ENCODE measurements at places on chromosomes 2 and 18.

- no peak for DNase-seq
Measured at GRCh38 chr18:57648414-57648813, 26.8 kb upstream of the NARS1 start.

DNA sequence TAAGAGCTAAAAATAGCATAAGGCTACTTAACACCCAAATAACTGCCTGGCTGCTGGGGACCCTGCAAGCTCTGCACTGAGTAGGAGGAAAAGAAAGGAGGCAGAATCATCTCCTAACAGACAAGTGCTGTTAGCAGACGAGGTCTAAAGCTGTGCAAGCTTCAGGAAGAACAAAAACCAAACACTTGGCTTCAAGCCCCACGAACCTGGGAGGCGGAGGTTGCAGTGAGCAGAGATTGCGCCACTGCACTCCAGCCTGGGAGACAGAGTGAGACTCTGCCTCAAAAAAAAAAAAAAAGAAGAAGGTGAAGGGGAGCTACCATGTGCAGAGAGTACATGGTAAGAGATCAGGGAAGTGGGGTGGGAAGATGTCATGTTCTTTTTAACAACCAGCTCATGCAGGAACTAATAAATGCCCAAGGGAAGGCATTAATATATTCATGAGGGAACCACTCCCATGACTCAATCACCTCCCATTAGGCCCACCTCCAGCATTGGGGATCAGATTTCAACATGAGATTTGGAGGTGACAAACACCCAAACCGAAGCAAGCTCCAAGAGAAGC lies 28.8 kb upstream of the INO80C start:
- DNase-seq: no peak

DNA sequence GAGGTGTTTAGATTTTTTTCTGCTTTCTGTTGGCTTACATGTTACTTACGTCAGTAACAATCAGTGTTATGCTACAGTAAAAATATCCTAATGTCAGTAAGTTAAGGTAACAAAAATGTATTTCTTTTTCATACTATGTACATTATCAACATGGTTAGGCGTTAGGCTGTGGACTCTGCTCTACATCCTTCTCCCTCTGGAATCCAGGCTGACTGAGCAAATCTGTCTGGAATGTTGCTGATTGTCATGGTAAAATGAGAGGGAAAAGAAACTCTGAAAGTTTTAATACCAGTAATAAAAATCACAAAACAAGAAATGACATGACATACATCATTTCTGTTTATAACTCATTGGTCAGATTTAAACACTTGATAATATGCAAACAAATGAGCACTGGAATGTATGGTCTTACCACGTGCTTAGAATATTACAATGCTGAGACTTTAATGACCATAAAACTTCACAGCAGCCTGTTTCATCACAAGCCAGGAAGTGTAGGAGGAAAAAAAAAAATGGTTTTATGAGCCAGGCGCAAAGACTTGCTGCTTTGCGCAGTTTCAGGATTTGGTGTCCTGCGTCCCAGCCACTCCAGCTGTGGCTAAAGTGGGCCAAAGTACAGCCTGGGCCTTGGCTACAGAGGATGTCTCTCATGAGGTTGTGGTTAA lies 252.4 kb downstream of the FSIP2 start:
- no peak for DNase-seq

GRCh38 chr2:197498937-197499593 lies 575 bp downstream of the HSPD1 start:
- peak; percentile 38 for DNase-seq

- no peak for DNase-seq
Measured at GRCh38 chr2:97761192-97761591, 47.8 kb downstream of the ZAP70 start.

DNA sequence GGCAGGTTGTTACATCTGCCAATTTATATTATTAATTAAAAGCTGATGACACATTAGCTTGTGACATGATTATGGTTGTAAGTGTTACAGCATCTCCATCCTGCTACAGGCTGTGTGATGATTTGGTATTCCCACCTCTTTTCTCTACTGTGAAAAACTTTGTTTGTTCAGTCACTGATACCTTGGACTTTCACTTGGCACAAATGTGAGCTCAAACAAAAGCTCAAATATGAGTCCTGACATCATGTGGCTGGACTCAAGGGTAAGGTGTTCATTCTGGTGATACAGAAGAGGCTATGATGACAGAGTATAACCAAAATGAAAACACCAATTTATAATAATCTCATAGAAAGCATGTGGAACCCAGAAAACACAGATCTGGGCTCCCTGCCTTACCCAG lies 11.4 kb upstream of the IL36A start:
- DNase-seq: no peak

- DNase-seq: no peak
Measured at GRCh38 chr2:212998626-212999359, 152.6 kb downstream of the IKZF2 start.

GRCh38 chr2:119491776-119492525 lies 32.3 kb downstream of the SCTR start:
- DNase-seq: no peak

GRCh38 chr2:59177748-59178147 lies 936.6 kb upstream of the FANCL start:
- DNase-seq: no peak

- no peak for DNase-seq
Measured at GRCh38 chr2:62968168-62968567, 82.5 kb upstream of the OTX1 start.

GRCh38 chr18:26993568-26993967 lies 128.1 kb upstream of the AQP4 start:
- no peak for DNase-seq

DNA sequence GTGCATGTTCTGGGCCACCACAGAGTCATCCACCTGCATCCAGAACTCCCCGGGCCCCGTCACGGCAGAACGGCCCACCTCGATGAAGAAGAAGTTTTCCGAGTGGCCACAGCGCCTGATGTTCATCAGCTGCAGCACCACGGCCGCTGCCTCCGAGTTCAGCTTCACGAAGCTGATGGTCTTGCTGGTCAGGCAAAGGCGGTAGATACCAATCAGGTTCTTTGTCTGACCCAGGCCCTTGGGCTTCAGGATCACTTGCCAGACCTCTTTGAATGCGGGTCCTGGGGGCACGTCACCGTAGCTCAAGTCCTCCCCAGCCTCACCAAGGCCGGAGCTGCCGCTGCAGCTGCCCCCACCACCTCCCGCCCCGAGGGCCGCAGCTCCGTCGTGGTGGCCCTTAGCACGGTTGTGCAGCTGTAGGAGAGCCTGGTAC lies 1.6 kb downstream of the IRS1 start:
- no peak for DNase-seq

DNA sequence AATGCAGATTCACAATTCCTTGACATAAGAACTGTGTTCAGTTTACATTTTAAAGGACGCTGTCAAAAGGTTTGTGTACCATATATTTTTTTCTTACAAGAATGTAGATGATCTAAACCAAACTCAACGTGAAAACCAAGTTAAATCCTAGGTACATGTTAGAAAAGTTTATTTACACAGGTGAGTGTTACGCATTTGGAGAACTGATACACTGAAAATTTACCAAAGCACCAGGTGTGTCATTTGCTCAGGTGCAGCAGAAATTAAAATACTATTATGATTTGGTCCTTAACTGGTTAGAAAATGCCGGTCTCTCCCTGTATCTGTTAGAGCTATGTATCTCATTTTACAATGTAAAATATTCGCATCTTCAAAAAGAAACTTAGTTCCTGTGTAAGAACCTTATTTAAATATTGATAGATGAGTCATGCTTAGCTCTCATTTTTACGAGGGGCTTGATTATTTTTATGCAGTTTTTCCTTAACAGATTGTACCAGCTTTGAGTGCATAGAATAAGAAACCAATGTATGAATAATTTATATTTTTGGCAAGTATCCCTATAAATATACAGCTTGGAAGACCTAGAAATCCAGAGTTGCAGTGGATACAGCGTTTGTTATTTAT lies 25.1 kb downstream of the MFF start:
- DNase-seq: no peak

DNA sequence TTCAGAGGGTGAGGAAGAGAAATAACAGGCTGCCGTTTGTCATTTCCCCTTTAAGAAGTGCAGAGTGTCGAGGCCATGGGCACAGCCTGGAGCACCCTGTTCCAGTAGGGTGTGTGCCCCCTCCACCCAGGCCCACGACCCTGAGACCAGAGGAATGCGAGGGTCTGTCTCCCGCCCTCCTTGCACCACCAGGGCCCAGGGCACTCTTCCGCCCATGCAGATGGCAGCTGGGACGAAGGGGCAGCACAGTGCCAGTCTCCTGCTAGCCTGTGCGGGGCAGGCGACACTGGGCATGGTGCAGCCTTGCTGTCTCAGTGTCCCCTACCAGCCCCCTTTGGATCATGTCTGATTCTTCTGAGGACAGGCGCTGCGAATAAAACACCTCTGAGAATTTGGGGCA lies 15.8 kb upstream of the PDIA6 start:
- no peak for DNase-seq

GRCh38 chr2:67684991-67685390 lies 287.9 kb downstream of the ETAA1 start:
- no peak for DNase-seq

DNA sequence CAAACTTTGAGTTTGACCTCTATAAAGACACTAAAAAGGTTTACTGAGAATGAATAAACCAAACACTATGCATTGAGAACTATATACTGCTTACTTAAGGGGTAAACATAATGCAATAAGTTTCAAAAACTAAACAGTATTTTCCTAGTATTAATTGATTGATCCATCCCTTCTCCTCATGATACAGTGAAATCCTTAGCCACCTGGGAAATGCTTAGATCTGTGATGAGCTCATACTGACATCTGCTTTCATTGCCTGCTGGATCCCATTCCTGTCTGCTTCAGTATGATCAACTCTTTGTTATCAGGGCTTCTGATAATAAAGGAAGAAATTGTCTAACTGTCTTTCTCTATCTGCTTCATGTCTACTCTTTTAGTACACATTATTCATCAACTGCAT lies 74.9 kb upstream of the UBE2E3 start:
- DNase-seq: no peak

DNA sequence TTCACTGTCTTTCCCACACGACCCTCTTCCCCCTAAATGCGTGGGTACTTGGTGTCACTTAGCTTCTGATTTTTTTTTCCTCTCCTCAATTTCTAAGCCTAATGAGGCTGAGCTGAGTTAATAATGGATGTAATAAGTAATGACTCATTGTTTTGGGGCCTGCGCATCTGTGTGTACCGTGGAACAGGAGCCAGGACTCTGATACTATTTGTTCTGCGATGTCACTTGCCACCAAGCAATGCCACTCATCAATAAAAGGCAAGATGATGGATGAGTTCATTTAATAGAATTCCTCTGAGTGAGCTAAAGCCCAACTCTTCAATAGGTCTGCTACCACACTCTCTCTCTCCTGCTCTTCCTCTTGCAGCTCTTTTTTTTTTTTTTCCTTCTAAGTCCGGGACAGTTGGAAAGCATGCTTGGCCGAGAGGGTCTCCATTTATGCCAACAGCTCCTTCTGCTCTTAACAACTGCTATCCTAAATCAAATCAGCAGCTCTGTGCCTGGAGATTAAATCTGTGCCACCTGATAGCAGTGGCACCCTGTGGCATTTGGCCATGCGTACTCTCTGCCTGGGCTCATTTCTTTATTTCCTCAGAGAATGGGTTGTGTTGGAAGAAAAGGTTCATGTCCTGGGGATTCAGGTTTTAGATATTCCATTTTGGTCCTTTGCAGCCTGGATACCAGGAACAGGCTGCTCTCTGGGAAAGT lies 1284.2 kb upstream of the PIK3C3 start:
- DNase-seq: no peak

DNA sequence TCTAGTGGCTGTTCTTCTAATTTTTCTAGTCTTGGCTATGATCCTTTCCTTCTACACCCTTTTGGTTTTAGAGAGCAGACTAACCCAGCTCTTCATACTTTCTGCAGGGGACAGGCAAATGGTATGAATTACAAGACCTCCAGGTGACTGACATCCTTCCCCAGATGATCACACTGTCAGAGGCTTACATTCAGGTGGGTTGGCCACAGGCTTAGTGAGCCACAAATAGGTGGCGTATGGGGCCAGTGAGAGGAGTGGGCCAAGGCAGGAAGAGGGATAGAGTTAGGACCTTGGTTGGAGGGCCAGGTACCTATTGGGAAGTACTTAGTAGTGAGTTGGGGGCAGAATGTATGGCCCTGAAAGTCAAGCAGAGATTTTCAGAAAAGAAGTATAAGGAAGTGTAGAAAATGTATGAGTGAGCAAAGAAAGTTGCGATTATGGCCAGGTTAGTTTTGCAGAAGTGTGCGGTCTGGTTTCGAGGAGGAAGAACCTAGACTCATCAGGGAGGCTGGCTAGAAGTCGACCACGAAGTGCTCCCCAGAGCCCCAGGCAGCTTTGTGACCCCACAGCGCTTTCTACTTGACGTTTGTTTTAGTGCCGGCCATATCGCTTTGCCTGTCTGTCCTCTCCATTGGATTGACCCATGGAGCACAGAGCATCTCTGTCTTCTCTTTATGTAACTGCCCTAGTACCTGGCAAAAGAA lies 20.0 kb downstream of the SFTPB start:
- no peak for DNase-seq

DNA sequence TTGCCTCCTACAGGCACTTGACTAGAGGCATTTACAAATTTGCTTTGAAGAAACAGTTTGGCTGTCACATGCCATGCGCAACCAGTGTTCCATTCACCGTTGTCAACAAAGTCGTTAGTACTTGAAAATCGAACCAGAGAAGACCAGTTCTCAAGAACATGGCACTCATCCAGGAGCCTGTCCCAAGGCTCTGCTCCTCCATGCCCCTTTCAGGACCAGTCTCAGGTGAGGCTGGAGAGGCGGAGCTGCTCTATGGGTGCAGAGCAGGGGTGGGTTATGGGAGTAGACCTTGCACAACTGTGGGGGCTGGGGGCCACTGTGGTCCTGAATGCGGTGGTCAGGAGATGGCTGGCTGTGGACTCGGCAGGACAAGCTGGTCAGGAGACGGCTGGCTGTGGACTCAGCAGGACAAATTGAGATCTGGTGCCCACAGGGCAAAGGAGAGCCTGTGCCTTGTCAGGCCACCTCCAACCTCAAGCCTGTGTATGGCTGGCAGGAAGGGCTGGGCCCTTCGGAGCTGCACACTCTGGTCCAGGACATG lies 12.3 kb upstream of the ATP9B start:
- DNase-seq: no peak

DNA sequence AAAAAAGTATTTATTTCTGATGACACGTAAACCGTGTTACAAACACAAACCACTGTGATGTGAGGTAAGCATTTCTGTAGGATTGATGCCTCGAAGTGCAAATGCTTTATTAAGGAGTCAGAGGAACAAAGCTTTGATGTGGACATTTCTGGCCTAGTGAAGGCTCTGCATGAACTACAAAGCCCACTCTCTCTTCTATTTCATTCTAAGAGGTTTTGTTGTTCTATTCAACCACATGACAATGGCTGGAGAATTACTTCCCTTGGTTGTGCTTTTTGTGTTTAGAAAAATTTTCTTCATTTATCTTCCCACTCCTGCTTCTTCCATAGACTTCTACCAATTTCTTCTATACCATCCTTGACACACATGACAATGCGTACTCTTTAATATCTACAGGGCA lies 125.7 kb upstream of the CCDC195 start:
- DNase-seq: no peak

DNA sequence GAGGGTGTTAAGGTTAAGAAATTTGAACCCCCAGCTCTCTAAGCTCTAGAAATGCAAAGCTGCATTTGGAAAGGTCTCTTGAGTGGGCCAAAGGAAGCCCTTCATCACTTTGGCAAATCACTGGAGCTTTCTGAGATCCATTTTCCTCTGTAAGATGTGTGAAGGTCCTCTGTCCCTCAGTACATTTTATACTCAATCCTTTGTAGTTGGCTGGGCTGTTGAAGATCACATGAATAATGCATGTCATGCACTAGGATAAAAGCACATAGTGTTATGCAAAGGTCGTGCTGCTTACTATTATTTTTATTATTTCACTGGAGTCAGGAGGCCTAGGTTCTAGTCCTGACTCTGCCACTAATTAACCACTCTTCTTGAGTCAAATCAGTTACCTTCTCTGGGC lies 124.9 kb downstream of the FSHR start:
- no peak for DNase-seq

Measured in cortex of kidney (tissue), 1 donor.